ENCODE measurements at places on chromosomes 1 and 21. TPM values are rescaled to one million over a fixed set of nuclear protein-coding genes. Genes with fewer than 3 reads are reported as not detected.

Gene CRABP2
- total RNA-seq, result 1.6 TPM

DNA sequence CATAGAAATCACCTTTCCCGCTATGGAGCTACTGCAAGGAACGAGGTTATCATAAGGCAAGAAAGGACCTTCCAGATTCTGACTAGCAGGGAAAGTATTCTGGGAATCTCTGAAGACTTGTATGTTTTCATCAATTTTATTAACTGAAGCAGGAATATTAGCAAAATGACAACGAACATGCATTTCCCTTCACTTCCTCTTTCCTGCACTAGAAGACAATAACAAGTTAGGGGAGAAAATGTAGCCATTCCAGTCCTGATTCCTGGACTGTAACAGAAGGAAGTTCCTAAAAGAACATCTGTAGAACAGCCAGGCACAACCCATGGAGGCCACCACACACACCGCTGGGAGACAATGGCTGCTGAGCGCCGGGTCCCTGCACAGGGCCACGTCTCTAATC is 106.8 kb downstream of the RAVER2 start:
- DNase-seq, result no peak

GRCh38 chr1:53145942-53146708 is 3.7 kb upstream of the SLC1A7 start:
- no peak for DNase-seq

Gene A3GALT2
- total RNA-seq, result not detected

Measured in activated naive CD4-positive, alpha-beta T cell treated with anti-CD3 and anti-CD28 coated beads, Interleukin-2, amount 50 U/mL, for 72 hours (primary cell).